ENCODE measurements at places on chromosomes 7 and 10.

GRCh38 chr10:132206806-132207535 is 20.2 kb downstream of the DPYSL4 start:
- DNase-seq: no peak

DNA sequence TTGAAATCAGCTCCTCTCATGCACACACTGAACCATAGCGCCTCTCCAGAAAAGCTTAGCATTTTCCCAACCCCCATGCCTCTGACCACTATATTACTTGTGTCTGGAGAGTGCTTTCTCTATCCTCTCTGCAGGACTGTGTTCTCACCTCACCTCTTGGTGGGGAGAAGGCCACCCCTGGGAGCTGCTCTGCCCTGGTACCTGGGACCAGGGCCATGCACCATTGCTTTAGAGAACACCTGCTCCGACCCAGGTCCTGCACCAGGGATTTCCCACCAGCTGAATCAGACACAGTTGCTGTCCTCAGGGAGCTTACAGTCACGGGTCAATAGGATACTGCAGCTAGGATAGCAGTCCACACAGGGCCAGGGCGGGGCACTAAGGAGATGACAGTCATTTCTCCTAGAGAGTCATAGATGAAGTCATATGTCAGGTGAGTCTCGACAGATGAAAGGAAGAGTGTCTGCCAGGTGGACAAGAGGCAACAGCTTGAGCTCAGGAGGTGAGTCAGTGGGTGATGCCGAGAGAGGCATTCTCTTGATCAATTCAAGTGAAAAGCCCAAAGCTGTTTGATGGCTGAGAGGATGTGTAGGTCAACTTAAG is 619 bp upstream of the LMTK2 start:
- DNase-seq: no peak

GRCh38 chr7:81187753-81188152 is 268.9 kb upstream of the SEMA3C start:
- DNase-seq: no peak

GRCh38 chr7:119232091-119232490 is 1007.6 kb downstream of the ANKRD7 start:
- DNase-seq: no peak

GRCh38 chr10:78657163-78657861 is 411.5 kb upstream of the ZMIZ1 start:
- peak; percentile 22 for DNase-seq

DNA sequence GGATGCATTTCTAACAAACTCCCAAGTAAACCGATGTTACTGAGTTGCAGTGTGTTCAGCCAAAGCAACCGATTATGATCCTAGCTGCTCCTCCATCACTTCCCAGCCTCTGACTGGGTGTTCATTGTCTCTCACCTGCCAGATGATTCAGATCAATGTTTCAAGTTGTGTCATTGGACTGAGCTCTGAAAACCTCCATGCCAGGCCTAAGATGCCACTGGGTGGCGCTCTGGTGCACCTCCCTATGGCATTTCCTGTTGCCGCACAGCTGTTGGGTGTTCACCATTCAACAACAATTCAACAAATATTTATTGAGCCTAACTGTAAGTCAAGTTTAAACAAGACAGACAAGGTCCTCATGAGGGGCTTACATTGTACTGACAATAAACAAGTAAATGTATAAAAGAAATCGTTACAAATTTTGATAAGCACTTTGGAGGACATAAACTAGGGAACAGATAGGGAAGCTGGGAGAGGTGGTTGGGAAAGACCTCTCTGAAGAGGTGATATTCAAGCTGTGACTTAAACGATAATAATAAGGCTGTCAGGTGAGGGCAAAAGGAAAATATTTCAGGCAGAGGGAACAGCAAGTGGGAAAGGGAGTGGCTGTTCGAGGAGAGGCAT is 22.8 kb downstream of the RGR start:
- no peak for DNase-seq

DNA sequence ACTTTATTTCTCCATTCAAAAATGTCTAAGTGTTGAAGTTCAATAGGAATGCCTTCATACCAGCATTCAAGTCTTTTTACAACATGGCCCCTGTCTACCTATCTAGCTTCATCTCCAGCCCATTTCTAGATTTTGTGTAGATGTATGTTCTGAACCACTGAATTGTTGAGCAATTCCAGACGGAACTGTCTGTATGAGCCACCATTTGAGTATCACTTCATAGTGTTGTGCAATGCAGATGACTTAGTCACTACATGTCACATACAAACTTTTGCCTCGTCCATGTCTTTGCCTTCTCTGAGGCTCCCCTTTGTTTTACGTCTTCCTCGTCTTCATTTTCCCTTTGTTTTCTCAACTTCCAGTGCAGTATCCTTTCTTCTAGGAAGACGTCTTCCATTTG is 118.1 kb downstream of the INHBA start:
- DNase-seq: no peak

GRCh38 chr10:20059084-20059835 is 243.0 kb downstream of the PLXDC2 start:
- no peak for DNase-seq

DNA sequence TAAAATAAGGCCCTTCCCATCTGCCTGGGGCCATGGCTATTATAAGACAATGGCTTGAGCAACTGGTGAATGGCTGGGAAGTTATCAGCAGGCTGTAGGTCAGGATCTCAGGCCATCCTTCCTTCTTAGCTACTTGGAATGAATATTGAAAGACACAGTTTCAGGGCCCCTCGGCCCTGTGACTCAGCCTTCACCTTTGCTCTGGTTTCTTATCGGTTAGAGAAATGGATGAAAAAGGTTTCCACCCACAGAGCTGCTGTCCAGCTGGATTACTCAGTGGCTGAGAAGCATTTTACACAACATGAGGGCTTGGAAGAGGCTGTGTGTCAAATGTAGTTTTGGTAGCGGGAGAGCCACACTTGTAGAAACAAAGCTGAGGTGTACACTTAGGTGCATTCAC is 9.4 kb downstream of the ACSL5 start:
- DNase-seq: no peak

- peak; percentile 30 for DNase-seq
These were observed 209.1 kb downstream of the CCSER2 start for GRCh38 chr10:84537447-84537931.

- DNase-seq: no peak
These were observed 88.6 kb downstream of the SPAG6 start for GRCh38 chr10:22433875-22434274.
